ENCODE measurements at places on chromosomes 2 and 18.

DNA sequence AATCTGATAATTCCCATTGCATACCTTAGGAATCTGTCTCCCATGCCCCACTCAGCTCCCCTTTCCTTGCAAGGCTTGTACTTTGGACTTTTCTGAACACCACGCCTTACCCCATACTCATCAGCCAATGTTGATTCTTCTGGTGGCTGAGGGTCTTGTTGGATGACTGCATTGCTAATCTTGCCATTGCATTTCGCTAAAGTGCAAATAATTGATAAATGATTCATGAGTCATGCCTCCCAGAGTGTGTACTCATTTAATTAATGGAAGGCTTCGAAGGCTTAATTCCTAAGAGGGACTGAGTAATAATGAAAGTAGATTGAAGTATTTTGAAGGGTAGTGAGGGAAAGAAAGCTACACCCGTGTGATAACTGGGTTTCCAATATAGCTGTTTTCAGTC is 28.0 kb upstream of the PPP1R1C start:
- DNase-seq, result no peak

DNA sequence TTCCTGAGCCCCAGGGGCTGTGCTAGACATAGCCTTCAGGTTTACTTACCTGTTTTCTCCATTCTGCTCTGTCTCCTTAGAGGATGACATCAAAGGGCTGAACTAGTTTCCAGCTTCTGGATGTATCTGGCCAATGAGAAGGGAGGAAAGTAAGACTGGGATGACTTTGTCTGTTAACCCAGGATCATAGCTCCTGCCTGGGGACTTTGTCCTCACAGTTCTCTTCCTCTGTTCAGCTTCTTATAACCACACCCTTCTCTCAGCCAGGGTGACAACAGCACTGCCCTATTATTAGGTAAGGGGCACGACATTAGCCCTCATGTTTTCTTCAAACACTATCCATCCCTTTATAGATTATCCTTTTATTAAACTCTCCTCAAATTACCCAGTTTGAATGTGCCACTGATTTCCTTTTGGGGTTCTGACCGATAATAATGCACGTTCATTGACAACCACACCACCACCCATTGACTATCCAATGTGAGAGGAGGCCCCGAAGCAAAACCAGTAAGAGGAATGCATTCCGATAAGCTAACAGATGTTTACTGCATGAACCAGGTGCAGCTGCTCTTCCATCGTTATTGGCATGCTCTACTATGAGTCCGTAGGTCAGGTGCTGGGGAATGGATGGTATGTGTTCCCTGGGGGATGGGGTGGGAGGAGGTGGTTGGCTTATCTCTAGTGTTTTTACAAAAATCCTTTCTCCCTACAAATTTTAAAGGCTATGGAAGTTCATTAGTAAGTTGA is 23.5 kb downstream of the TSN start:
- no peak for DNase-seq

DNA sequence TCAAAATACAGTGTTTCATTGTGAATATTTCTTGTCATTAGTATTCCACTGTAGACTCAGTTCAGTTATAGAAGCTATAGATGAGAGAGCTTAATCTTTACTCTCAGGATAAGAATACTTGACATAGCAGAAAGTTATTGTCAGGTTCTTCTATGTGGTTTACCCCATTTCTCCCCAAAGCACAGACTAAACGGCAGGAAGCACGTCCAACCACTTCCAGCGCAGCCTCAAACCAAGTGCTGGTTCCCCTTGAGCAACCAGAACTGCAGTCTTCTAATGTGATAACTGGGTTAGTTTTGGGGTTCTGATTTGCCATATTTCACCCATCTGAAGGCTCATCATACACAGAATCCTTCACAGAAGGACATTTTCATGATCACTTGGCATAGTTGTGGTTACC is 324.7 kb downstream of the SLC8A1 start:
- no peak for DNase-seq

DNA sequence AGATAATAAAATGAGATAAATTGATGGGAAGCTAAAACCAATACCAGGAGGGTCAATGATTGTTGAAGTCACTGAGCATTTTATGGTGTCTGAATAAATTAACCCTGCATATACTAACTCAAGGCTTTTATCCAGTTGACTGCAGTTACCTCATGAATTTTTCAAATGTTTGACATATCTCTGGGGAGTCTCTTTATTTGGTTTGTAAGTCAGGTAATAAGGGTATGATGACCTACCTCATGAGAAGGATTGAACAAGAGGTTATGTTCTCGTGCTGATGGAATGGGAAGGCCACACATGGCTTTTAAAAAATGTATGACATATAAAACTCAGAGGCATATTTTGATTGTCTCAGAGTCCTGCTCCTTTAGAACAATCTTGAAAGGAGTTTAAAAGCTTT is 237.6 kb downstream of the THSD7B start:
- no peak for DNase-seq

- no peak for DNase-seq
Measured at GRCh38 chr2:41678639-41679038, 369.2 kb upstream of the PKDCC start.

DNA sequence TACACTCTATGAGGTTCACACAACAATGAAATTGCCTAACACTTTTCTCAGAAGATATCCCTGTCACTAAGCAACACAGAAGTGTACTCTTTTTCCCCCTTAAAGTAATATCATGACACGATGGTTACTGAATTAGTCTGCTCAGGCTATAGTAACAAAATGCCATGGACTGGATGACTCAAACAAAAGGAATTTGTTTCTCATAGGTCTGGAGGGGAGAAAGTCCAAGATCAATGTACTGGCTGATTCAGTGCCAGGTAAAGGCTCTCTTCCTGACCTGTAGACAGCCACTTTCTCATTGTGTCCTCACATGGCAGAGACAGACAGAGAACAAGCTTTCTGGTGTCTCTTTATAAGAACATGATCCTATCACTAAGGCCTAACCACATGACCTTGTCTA is 211.9 kb downstream of the RBM43 start:
- no peak for DNase-seq

DNA sequence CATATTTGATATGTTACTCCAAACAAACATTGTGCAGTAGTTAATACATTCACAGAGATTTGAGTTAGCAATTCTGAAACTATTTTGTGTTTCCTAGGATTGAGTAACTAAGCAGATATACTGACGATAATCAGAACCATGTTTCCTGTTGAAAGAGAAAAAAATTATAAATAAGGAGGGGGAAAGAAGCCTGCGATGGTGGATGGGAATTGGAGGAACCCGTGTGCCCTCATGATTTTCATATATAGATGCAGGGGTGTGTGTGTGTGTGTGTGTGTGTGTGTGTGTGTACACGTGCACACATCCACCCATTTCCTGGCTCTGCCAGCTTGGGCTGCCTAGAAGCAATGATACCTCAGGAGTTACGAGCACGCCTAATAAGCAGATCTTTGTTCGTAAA is 56.9 kb downstream of the LPIN2 start:
- no peak for DNase-seq

DNA sequence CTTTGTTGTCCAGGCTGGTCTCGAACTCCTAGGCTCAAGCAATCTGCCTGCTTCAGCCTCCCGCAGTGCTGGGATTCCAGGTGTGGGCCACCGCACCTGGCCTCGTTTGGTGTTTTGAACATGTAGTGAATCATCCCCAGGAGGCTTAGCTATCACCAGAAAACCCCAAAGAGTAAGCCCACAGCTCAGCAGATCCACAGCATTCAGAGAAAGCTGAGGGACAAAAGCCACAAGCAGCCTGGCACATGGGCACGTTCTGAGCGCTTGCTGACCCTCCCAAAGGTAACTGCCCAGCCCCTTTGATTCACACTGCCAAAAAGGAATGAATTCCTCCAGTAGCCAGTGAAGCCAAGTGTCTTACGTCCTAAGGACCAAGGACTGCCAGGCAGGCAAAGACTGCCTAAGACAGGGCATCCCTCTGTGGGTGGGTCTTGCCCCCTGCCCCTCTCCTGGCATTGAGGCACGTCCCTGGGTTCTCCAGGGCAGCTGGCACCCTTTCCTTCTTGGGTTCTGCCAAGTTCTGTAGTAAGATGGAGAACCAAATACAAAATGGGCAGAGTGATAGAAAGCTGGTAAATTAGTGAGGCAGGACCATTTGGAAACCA is 31.7 kb downstream of the MBP start:
- DNase-seq, result no peak

DNA sequence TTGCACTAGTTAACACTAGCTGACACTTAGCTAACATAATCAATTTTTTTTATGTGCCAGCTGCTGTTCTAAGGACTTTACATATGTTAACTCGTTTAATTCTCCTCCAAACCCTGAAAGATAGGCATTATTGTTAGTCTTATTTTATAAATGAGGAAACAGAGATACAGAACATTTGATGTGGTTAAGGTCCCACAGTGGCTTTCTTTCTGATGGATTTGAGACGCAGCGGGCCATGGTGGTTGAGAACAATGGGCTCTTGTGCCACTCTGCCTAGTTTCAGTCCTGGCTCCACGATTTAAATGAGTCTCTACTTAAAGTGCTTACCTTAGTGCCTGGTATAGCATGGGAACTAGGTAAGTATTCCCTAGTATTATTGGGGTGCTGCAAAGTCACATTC is 201.9 kb upstream of the SPRED2 start:
- no peak for DNase-seq

- DNase-seq, result no peak
Measured at GRCh38 chr18:40531051-40531450, 1424.0 kb upstream of the PIK3C3 start.

DNA sequence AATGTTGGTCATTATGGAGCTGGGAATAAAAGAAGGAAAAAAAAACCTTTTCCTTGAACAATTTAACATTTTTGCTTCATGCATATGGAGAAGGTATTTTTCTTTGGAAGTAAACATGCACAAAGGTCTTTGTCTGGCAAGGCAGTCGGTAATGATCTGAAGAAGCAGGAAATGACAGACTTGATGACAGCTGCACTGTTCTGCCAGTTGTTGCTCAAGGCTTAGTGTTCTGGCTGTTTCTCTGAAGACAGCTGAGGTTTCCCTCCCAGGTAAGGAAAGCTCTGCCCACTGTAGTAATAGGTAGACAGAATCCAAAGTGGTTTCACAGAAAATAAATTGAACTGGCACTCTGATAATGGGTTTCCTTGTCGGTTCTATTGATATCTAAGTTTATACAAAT is 308.4 kb upstream of the GCFC2 start:
- no peak for DNase-seq

All from DMS 273 treated with DMSO at 0.1 percent for 48 hours (cell line).